Mammary epithelial cell (primary cell): ENCODE measurements at places on chromosomes 16 and 17.
A peak's percentile ranks its signal among the peaks of the same experiment; 100 is the strongest.

GRCh38 chr17:8041249-8041928 is 2.5 kb downstream of the ALOX15B start:
- DNase-seq: peak; percentile 84

- no peak for DNase-seq
These were observed 4.9 kb downstream of the ALOX15 start for GRCh38 chr17:4636474-4637100.

- peak; percentile 8 for DNase-seq
These were observed 29.0 kb downstream of the RBBP6 start for GRCh38 chr16:24568392-24568791.

DNA sequence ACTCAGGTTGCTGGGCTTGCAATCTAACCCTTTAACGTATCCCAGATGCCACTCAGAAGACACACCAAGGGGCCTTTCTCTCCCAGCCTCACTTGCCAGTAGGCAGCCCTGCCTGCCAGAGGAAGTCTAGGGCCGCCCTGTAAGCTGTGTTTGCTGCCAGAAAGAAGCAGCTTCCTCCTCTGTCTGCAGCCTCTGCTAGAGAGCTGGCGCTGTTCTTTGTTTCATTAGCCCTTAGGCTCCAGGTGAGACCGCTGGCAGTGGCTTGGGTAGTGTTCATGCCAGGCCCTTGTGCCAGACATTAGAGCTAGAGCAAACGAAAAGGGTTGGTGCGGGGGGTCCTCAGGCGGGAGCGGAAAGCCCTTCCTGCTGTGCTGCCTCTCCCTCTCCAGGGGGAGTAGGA is 8.9 kb downstream of the CTRL start:
- DNase-seq: no peak

- peak; percentile 24 for DNase-seq
These were observed 15.4 kb upstream of the MYO18A start for GRCh38 chr17:29195465-29196081.

- DNase-seq: no peak
These were observed 472.7 kb downstream of the KCNJ2 start for GRCh38 chr17:70642059-70642458.

GRCh38 chr16:79284766-79285165 is 315.8 kb downstream of the MAF start:
- DNase-seq: no peak

GRCh38 chr17:45834471-45835396 is 9.9 kb upstream of the SPPL2C start:
- no peak for DNase-seq

- DNase-seq: no peak
These were observed 560.7 kb upstream of the RBFOX1 start for GRCh38 chr16:6771956-6772355.

GRCh38 chr17:77602062-77602746 is 356.3 kb upstream of the TNRC6C start:
- DNase-seq: peak; percentile 80

- DNase-seq: no peak
These were observed 1.5 kb downstream of the EDC4 start for GRCh38 chr16:67874372-67874771.

- DNase-seq: no peak
These were observed 127.9 kb upstream of the MON1B start for GRCh38 chr16:77062878-77063675.

GRCh38 chr16:30904114-30904780 is 7.8 kb downstream of the CTF1 start:
- DNase-seq: no peak

GRCh38 chr17:15492791-15493692 is 25.6 kb upstream of the CDRT4 start:
- no peak for DNase-seq

GRCh38 chr16:2214719-2214968 is at the start of gene PGP:
Gene PGP, minus strand, starts transcription at chr16:2214840. Its CDS starts 63 bp downstream, at chr16:2214777.
- no peak for DNase-seq

DNA sequence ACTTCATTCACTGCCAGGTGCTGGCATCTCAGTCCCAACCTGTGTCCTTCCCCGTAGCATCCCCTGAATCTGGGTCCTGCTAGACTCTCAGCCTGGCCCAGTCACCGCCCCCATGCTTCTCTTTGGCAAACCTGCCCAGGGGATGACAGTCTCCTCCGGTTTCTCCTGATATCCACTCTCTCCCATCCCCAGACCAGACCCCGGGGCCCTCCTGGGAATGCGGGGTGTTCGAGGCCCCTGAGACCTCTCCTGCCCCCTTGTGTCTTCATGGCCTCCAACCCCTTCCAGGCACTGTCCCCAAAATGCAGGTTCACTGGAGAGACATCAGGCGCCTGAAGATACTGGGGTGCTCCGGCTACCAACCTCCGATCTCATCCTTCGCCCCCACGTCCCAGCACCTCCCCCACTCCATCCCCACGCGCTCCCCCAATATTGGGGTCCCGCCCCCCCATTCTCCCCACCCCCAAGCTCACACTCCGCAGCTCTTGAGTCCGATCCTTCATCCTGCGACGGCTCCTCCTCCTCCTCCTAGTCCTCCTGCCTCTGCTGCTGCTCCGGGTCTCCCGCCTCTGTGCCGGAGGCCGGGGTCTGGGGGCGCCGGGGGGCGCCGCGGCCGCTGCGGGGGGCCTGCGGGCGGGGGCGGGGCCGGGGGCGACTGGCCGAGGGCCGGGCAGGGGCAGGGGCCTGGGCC is 399 bp downstream of the STX1B start:
- DNase-seq: no peak

- no peak for DNase-seq
These were observed 36.7 kb downstream of the COTL1 start for GRCh38 chr16:84581158-84581557.

DNA sequence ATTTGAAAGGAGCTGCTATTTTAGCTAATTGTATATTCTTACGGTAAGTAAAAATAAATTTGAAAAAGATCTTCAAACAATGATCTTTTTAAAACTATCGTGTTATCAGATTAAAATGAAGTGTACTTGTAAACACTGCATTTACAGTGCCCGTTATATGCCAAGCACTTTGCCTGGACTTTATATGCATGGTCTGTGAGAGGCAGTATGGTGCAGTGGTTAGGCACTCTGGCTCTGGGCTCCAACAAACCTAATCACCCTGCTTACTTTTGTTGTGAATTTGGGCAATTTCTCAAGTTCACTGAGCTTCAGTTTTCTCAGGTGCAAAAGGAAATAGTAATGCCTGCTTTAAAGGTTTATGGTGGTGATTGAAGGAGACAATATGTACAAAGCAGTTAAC is 1.4 kb downstream of the PMP22 start:
- no peak for DNase-seq

DNA sequence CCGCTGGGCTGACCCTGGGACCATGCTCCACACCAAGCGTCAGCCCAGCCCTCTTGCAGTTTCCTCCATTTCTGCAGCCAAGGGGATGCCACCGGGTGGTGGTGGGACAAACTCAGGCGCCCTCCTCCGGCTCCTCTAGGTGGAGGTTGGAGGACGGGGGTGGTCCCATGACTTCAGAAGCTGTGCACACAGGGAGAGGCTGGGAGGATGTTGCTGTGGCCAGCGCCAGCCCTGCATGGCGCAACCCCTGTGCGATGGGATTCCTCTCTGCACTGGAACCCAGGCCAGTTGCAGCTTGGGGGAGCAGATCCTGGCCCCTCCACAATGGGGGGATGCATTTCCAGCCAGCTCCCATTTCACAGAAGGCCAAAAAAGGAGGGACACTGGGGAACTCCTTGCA is 246.5 kb downstream of the C16orf95 start:
- no peak for DNase-seq

- DNase-seq: no peak
These were observed 25.6 kb upstream of the KRT17 start for GRCh38 chr17:41649923-41650519.

DNA sequence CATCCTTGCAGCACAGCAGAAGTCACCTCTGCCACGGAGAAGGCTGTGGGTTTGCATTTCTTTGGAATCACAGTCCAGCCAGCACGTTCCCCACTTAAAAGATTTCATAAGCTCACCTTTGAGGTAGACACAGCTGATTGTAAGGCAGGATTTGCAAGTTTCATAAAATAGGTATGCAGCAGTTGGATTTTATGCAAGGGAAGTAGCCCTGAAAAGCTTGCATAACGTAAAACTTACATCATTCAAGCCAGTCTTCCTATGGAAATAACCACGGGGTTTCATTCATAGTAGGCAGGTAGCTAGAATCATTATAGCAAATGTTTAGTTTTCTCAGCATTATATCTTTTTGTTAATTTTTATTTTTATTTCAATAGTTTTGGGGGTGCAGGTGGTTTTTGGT is 49.8 kb upstream of the ARHGAP44 start:
- DNase-seq: no peak

- peak; percentile 49 for DNase-seq
These were observed 12.1 kb downstream of the CYB561 start for GRCh38 chr17:63433746-63434591.

DNA sequence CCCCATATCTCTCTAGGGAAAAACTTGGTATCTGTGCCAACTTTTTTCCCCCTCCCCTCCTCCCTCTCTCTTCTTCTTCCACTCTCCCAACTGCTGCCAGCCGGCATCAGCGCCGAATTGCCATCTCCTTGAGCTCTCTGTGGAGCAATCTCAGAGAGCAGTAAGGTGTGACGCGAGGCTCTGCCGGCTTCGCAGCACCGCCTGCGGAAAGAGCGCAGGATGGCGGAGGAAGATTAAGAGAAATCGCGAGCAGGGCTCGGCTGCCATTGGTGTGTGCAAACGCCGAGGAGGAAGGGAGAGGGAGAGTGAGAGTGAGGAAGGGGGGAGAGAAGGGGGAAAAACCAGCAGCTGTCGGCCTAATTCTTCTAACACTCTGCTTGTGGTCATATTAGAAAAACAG is 44.2 kb downstream of the NEUROD2 start:
- DNase-seq: no peak

DNA sequence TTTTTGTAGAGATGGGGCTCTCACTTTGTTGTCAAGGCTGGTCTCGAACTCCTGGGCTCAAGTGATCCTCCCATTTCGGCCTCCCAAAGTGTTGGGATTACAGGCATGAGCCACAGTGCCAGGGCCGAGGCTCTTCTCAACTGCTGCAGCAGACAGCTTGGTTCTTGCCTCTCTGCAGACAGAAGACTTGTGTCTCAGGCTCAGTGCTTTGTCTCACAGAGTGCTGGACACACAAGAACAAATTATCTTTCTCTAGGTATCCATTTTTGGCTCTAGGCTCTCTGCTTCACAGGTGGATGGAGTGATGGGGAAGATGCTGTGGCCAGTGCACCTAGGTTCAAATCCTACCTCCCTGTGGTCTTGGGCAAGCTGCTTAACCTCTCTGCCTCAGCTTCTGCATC is 80.8 kb upstream of the RNU2-1 start:
- DNase-seq: peak; percentile 3

DNA sequence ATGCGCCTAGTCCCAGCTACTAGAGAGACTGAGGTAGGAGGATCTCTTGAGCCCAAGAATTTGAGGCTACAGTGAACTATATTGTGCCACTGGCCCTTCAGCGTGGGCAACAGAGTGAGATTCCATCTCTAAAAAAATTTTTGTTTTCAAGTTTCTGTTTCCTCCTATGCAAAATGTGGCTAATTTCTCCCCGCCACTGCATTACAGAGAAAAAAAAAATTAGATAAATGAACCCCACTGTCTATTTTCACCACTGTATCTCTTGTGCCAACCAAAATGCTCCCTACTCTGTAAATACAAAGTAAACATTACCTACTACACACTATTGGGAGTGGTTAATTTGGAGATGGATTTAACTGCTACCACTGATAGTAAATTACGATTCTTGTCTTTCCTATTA is 2.0 kb downstream of the MARF1 start:
- DNase-seq: no peak

DNA sequence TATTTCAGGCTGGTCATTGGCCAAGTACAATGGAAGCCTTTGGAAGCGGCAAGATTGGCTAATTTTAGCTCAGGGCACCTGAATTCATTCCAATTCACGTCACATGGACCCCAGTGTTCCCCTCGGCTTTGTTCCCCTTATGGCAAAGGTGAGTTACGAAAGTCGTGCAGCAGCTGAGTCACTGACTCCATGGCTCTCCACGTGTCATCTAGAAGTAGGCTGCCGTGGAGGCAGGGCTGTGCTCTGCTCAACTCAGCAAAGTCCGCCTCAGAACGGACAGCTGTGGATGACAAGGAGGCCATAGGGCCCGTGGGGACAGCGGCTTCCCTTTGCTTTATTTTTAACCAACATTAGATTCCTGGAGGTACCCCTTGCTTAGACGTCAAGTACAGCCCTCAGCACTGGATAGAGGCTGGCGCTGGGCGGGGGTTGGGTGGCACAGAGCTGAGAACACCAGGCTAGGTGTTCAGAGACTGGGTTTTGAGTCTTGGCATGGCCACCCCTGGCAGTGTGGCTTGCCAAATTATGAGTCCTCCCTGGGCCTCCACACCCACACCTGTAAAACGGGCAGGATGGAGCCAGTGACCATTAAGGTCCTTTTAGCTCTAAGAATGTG is 23.6 kb downstream of the ADAD2 start:
- no peak for DNase-seq

DNA sequence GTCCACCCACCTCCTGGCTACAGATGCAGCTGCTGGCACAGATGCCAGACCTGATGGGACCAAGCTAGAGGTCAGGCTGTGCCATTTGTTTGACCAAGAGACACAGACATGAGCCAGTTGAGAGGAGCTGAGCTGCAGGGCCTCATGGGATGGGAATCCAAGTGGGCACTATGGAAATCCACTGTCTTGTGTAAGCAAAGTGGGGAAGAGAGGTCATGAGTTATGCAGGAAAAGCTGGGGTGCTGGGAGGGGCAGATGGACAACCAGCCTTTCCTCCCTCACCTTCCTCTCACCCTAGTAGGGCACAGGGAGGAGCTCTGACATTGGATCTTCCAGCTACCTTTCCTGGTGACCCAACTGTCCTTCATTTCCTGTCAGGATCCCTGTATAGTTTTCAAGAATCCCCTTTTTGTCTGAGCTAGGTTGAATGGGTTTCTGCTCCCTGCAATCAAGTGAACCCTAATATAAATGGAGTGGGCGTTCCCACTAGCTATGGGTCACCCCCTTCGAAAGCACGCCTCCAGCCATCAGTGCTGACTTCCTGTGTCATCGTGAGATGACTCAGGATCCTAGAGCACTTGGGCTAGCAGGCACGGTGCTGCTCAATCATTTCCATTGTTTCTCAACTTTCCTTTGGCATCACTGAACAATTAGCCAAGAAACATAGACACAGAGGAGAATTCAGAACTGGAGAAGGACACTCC is 13.6 kb downstream of the ATPAF2 start:
- DNase-seq: peak; percentile 93

- no peak for DNase-seq
These were observed 104.4 kb upstream of the CACNG5 start for GRCh38 chr17:66730461-66730923.

DNA sequence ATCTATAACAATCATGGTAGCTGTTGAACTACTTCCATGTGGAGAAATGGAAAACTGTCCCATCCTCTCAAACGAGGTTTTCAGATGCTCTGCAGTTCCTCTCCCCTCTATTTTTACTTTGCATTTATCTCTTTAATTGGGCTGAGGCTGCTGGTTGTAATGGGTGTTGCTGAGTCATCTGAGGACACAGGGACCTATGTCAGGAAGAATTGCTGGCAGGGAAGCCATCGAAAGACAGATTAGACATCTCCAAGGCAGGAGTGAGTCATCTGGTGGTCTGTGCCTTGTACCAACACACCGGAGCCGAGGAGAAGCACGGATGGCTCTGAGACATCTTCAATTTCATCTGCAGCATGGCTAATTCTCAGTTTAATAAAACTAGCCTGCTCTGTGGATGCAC is 394.5 kb downstream of the GRIN2A start:
- no peak for DNase-seq
